CD4-positive, alpha-beta T cell treated with Interleukin-4 for 1 hour (primary cell): ENCODE measurements at places on chromosomes 12 and 14.

DNA sequence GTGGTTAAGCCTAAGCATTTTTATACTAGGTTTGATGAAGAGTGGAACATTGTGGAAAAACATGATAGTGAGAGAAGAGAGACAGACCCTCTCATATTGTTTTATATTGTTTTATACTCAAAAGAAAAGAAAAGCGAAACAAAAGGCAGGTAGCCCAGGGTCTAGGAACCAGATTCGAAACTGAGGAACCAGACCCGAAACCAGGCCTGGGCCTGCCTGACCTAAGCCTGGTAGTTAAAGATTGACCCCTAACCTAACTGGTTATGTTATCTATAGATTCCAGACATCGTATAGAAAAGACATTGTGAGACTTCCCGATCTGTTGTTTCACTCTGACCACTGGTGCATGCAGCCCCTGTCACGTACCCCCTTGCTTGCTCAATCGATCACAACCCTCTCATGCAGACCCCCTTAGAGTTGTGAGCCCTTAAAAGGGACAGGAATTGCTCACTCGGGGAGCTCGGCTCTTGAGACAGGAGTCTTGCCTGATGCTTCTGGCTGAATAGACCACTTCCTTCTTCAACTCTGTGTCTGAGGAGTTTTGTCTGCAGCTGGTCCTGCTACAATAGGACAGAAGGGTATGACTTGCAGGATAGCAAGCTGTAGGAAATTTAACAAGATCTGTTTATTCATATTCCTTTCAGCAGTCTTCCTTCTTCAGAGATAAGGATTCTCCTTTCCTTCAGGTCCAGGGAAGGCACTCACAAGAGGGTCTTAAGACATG lies 147.1 kb upstream of the PLEKHA5 start:
- DNase-seq, result no peak

- DNase-seq, result no peak
These were observed 190.9 kb downstream of the ETV6 start for GRCh38 chr12:11840366-11840765.

- DNase-seq, result no peak
These were observed 29.9 kb upstream of the SLC38A2 start for GRCh38 chr12:46402451-46402850.

DNA sequence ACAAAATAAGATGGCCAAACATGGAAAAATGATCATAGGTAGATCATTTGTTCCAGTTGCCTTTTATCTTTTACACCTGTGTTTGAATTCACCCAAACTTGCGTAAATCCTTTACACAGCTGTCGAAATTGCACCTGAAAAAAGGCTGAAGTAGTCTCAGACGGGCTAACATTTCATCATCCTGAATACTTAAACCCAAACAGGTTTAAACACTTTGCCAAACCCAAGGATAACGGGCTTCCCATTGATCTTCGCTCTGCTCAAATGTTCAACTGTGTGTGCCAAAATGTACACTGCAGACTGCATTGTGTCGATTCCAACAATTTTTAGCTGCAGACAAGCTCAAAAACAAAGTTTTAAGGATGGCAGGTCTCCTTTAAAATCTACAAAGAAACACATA lies 288.7 kb upstream of the DDHD1 start:
- DNase-seq, result no peak

DNA sequence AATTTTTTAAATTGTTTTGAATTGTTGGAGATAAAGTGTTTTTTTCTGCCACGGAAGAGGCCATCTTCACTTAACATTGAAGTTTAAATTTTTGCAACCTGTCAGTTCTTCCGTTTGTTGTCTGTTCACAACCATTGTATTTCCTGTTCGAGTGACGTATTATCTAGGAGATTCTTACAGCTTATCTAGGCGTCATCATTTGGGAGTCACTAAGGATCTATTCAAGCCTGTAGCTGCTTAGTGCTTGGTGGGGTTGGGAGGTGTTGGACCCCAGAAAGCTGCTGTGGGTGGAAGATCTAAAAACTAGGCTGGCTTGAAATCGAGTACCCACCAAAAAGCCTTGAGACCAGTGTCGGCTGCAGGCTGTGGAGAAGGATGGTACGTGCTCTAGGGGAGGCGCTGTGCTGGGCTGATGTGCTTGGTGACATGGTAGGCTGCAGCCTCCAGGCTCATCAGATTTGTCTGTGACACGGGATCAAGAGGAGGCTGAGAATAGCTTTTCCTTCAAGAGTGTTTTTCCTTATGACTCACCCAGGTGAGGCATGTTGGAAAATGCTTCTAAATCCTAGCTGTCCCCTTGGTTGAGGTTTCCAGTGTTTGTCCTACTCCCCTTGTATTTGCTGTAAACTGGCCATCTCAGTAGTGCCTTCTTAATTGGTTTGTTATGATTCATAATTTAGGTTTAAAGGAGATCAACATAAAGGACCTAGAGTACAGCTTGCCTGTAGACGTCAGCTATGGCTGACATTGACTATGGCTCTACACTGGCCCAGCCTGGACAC lies 57.8 kb downstream of the ATG14 start:
- DNase-seq, result no peak

DNA sequence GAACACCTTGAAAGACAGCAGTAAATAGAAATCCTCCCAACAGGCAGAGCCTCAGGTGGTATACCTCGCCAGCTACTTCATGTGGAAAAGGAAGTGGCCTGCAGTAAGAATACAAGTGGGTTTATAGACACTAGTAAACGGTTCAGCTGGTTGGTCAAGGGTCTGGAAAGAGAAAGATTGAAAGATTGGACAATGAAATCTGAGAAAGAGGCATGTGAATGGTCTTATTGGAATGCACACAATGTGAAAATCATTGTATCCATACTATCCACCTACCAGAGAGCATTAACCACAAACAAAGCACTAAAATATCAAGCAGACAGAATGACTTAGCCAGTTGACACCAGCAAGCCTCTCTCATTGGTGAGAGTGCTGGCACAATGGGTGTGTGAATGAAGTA lies 98.2 kb downstream of the SSPN start:
- no peak for DNase-seq
